ENCODE measurements at places on chromosomes 5 and 9.

- DNase-seq, result no peak
These were observed 21.7 kb downstream of the EXOSC2 start for GRCh38 chr9:130715270-130715669.

GRCh38 chr9:90884178-90884577, 82.6 kb downstream of the SYK start:
- no peak for DNase-seq

DNA sequence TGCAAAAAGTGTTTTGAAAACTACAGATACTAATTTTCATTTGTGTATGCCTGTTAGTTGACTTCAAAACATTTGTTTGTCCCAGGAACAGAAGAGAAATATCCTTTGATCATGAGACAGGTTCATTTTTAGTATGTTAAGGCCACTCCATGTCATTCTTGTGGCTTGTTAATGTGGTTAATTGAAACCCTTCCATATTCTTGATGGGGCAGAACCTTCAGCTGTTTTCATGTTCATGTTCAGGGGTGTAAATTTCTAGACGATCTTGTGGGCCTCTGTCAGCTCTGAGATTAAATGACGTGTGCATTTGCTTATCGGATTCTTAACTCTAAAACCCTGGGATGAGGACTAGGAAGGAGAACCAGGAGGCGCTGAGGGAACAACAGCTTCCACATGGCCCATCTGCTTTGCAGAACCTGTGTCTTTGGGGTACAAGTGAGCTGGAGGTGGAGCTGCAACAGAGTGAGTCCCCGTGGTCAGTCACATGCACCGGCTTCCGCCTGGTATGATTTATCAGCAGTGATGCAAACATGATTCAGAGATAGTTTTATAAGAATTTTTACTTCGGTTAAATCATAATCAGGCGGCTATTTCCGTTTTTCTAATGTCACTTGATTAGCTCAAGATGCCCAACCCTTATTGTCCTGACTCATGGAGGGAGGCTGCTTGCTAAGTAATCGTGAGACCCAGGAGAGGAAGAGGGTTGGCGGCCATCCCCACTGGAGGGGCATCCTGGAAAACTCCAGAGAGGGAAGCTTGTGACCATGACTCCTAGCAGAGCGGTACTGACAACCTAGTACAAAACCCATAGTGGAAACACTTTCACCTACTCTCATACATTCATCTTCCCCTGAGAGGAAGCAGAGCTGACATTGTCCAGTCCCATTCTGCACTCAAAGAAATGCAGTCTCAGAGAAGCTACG, 138.4 kb downstream of the C9orf152 start:
- DNase-seq, result no peak

DNA sequence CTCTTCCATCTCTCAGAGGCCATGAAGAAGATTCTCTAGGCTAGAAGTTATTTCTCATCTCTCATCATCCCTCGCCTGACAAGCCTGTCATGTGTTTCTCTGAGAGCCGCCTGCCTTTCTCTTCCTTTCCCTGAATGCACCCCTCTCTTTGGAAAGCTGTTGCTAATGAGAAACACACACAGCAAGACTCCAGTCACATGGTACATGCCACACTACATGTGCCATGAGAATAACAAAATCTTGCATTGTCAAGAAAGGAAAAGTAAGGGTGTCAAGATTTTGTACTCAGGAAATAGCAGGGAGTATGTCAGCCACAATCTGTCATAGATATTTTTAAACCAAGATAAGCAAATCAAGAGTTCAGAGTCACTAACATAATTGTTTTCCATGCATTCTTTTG, 8.9 kb downstream of the AGXT2 start:
- no peak for DNase-seq

DNA sequence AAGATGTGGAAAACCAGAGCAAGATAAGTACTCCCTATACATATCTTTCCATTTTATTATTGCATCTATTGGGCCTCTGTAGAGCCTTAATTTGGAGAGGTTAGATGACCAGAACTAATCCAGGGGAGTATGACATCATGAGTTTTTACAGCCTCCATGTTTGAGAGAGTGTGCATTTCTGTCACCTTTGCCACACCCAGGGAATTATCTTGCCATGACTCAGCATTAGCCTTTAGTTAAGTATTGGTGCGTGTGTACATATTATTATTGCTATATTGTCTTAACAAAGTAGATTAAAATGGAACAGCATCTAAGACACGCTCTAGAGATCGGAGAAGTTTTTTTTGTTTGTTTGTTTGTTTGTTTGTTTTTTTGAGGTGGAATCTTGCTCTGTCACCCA, 27.6 kb downstream of the DIMT1 start:
- no peak for DNase-seq

- no peak for DNase-seq
These were observed 619.1 kb upstream of the COX7C start for GRCh38 chr5:85998656-85999055.

GRCh38 chr5:53790026-53790425, 229.6 kb downstream of the NDUFS4 start:
- no peak for DNase-seq

- DNase-seq, result no peak
These were observed 67.9 kb upstream of the CHSY3 start for GRCh38 chr5:129836321-129836720.

DNA sequence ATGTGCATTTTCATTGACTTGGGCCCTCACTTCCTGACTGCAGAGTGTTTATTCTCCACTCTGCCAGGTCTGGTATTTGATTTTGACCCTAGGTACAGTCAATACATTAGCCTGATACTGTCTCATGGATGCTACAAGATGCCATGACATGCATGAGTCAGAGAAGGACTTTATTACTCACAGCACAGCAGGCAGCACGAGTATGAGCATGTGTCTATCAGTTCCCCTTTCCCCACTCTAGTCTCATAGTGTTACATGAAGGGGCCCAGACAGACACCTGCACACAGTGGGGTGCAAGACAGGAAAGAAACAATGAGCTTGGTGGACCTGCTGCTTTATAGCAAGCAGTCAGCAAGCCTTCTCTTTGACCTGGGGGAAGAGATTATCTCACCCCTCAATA, 19.6 kb downstream of the ITGA2 start:
- peak; percentile 26 for DNase-seq

GRCh38 chr9:93049491-93049890, 9.0 kb upstream of the SUSD3 start:
- no peak for DNase-seq

DNA sequence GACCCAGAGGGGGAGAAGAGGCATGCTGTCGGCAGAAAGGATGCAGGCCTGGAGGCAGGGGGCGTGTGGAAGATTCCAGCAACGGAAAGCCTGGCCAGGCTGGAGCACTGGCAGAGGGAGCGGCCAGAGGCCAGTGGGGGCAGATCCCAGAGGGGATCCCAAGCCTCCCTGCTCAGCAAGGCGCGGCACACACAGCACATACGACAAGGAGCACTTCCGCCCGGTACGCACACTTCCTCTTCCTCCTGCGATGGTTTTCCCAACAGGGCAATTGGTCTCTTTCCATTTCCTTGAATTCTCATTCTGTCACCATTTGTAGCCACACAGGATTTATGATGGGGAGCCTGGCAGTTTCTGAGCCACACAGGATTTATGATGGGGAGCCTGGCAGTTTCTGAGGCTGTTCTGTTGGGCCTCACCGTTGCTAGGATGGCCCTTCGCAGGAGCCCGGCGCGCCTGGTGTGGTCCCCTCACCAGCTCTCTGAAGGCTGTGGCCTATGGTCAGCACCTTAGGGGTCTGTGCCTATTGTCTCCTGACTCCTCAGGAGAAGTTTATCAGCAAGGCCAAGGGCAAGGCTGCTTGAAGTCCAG, 123.5 kb upstream of the RAPGEF1 start:
- no peak for DNase-seq

DNA sequence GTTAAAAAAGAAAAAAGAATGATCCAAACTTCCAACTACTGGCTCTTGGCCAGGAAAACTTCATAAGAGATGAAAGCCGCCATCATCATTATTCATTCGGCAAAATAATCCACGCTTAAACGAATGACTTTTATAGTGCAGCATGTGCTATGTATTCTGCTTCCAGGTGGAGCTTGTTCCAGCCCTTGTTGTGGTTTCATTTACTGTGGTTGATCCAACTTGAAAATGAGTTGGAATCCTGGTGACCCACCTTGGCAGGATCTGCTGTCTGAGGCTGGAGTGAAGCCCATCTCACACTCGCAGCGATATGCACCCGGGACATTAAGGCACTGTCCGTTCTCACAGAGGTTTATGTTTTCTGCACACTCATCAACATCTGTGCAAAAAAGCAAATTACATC, 209.6 kb downstream of the FBN2 start:
- DNase-seq, result no peak

DNA sequence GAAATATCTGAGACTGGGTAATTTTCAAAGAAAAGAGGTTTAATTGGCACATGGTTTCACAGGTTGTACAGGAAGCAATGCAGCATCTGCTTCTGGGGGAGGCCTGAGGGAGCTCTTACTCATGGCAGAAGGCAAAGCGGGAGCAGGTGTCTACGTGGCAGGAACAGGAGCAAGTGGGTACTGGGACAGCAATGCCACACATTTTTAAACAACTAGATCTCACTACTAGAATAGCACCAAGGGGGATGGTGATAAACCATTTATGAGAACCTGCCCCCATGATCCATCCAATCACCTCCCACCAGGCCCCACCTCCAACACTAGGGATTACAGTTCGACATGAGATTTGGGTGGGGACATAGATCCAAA, 47.6 kb upstream of the HOMER1 start:
- peak; percentile 30 for DNase-seq

Measured in activated naive CD4-positive, alpha-beta T cell treated with Interleukin-2 at 50 U/mL for 16 hours (primary cell).